ENCODE measurements at places on chromosomes 2 and 18.
A peak's percentile ranks its signal among the peaks of the same experiment; 100 is the strongest.

DNA sequence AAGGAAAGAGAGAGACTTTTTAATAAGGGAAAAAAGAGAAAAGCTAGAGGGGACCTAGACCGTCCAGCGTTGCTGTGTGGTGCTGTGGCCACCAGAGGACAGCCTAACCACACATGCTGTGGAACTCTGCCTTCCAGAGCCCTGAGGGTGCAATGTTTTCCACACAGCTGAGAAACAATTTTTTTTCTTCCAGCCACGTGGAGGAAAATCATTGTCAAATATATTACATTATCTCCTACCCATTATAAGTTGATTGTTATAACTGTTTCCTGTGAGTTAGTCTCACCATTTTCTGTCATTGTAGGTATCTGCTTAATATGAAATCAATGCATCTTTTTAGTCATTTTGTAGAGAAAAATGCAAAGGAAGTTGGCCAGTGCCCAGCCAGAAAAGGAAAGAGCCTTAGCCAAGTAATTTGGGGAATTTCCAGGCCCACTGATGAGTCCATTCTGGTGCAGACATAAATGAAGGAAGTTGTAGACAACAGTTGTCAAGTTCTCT lies 5.9 kb upstream of the MRPL19 start:
- peak; percentile 18 for DNase-seq

- no peak for DNase-seq
Observed at GRCh38 chr18:6401687-6402086, 13.0 kb downstream of the L3MBTL4 start.

DNA sequence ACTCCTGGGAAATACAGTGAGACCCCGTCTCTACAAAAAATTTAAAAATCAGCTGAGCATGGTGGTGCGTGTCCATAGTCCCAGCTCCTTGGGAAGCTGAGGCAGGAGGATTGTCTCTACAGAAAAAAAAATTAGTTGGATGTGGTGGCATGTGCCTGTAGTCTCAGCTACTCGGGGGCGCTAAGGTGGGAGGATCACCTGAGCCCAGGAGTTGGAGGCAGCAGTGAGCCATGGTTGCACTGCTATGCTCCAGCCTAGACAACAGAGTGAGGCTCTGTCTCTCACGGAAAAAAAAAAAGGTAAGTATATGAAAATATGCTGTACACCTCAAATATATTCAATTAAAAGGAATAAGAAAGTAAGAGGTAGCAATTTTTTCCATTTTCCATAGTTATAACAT lies 92.5 kb upstream of the TGIF1 start:
- no peak for DNase-seq

DNA sequence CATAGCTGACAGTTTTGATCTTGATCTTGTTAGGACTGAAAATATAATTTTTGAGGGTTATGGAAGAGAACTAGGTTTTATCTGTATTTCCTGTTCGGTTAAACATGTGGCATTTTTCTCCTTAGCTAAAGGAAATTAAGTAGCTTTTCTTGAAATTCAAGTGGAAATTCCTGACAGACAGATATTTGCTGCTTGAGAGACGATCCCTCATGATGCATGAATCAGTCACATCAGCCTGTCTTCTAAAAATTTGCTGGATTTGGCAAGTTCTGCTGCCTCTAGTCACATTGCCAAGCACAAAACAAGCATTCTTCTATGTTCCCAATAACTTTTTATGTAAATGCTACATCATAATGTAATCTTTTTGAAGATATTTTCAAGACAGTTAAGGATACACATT lies 201.8 kb upstream of the ATP5MC3 start:
- no peak for DNase-seq

DNA sequence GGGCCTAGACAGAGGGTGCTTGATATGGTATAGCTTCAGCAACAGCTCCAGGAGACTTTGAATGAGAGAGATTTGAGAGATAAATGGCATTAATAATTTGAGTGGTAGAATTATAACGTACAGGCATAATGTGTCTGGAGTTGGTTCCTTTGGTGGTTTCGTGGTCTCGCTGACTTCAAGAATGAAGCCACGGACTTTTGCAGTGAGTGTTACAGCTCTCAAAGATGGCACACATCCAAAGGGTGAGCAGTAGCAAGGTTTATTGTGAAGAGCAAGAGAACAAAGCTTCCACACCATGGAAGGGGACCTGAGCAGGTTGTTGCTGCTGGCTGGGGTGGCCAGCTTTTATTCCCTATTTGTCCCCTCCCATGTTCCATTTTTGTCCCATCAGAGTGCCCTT lies 23.1 kb downstream of the PDCD1 start:
- DNase-seq, result no peak

DNA sequence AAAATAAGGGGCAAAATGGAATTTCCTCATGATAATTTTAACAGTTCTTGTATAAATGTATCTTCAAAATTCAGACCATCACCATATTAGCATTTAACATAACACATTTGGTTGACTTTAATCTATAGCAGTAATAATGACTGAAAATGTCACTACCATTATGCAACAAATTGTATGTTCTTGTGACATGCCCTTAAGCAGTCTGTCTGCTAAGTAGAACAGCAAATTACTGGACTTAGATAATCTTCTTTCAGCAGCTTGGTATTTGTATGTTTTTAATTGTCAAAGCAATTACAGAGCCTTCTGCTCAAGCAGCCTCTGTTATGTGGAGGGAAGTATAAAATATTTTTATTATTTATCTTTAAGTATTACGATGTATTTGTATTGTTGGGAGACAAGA lies 214.3 kb upstream of the NXPH2 start:
- no peak for DNase-seq

- no peak for DNase-seq
Observed at GRCh38 chr2:152430876-152431275, 95.9 kb downstream of the FMNL2 start.

GRCh38 chr18:43961722-43962121 lies 684.4 kb upstream of the SYT4 start:
- DNase-seq, result no peak

DNA sequence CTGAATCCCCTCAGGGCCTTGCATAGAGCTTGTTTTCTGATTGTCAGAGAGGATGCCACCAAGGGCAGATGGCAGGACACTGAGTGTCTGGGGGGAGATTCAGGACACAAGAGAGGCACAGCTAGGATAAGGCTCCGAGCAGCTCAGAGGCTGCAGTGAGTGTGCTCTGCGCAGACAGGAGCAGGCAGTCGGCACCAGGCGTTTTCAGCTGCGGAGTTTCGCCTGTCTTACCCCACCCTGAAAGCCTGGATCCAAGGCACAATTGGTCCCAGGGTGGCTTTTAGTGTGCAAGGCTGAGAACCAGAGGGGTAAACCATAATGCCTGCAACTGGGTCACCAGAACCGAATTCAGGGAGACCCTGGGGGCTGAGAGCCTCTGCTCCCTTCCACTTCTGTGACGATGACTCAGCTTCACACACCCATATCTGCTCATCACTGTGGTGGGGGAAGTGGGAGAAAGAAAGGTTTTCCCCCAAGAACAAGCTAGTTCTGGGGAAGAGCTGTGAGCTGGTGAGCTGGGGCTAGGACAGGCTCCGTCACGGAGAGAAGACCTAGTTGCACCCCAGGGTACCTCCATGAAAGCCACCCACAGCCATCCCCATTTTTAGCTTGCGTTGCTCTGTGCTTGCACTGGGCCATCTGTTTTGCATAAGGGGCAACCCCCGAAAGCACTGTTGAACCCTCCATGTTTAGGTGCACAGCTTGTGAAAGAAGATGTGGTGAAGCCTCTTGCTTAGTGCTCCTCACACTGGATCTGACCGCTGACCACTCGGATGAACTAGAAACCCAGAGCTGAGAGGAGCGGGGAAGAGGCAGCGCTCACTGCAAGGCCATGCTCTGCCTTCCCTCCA lies 173.7 kb downstream of the CELF4 start:
- no peak for DNase-seq

DNA sequence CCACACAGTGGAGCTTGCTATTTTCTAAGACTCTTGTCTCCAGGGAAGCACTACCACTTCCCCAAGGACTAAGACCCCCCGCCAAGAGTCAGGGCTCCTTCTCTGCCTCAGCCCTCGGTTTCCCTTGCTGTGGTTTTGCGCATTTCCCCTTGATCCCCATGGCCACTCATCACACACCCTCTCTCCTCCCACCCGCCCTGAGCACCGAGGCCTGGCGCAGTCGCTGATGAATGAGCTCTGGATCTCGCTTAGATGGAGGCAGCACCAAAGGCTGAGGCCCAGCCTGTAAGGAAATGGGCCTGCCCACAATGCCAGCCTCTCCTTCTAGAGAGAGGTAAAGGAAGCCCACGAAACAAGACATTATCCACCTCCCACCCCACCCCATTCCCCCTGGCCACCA lies 96.9 kb downstream of the TNS1 start:
- no peak for DNase-seq

DNA sequence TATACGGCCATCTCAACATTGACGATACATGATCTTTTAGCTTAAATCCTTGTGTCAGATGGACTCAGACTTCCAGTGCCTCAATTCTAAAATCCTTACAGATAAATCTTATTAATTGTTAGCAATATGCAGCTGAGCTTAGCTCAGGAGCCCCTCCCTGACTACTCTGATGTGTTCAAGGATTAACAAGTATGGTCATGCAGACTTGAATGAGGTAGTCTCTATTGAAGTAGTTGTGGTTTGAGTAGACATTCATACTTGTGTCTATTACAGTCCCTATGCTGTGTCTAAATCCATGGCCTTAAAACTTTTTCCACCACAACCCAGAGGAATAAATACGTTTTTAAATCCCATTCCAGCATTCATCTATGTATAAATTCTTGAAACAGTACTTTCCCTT lies 119.5 kb downstream of the NUP35 start:
- no peak for DNase-seq

DNA sequence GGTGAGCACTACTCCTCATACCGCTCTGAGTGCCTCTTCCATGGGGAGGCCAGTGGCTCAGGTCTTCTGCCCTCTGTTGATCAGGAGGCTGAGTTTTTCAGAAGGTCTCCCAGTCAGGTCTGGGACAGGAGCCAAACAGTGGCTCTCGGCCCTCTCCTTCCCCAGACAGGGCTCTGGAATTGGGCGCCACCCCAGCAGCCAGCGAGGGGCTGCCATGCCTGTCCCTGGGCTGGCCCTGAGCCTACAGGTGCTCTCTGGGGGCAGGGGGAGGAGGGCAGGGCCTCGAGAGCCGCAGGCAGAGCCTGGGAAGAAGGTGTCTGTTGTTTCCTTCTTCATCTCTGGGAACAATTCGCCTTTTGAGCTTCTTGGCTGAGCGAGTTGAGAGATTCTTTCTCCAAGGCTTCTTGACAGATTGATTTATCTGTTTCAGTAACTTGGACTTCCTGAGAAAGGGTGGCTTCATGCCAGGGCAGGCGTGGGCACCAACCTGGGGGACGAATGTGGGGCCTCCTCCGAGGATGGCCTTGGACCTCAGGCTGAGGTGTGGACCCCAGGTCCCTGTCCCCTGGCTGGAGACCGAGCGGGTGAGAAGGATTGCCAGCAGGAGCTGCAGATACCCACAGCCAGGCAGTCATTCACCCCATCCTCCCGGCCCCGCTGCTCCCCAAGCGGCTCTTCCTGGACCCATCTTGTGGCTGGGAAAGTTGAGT lies 64.7 kb upstream of the GLI2 start:
- no peak for DNase-seq

DNA sequence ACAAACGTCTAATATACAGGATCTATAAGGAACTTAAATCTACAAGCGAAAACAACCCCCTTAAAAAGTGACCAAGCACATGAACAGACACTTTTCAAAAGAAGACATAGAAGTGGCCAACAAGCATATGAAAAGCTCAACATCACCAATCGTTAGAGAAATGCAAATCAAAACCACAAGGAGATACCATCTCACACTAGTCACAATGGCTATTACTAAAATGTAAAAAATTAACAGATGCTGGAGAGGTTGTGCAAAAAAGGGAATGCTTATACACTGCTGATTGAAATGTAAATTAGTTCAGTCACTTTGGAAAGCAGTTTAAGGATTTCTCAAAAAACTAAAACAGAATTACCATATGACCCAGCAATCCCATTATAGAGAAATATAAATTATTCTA lies 1148.5 kb upstream of the FAM98A start:
- no peak for DNase-seq

GRCh38 chr2:118291251-118291880 lies 203.1 kb downstream of the INSIG2 start:
- no peak for DNase-seq

DNA sequence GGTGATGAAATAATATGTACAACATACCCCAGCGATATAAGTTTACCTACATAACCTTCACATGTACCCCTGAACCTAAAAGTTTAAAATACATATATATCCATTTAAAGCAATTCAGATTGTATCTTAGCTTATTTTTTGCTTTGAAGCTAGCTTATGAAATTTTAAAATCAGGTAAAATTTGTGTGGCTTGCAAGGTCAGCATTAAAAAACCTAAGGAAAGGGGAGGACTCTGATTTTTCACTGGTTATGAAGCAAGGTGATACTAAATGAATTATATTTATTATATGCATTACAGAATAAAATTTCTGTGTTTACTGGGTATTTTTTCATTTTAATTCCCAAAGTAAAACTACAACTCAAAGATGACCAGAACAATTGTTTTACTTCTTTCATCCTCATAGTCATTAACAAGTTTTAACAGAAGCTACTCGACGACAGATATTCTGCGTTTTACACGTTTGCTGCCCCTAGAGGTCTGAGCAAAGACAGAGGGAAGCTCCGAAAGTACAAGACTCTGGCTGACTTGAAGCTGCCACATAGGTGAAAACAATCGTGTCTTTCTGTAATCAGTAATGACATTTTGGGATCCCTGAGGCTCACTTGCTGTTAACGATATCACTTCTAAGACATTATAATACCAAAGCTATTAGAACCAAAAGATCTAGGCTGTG lies 17.1 kb downstream of the PKP4 start:
- no peak for DNase-seq

DNA sequence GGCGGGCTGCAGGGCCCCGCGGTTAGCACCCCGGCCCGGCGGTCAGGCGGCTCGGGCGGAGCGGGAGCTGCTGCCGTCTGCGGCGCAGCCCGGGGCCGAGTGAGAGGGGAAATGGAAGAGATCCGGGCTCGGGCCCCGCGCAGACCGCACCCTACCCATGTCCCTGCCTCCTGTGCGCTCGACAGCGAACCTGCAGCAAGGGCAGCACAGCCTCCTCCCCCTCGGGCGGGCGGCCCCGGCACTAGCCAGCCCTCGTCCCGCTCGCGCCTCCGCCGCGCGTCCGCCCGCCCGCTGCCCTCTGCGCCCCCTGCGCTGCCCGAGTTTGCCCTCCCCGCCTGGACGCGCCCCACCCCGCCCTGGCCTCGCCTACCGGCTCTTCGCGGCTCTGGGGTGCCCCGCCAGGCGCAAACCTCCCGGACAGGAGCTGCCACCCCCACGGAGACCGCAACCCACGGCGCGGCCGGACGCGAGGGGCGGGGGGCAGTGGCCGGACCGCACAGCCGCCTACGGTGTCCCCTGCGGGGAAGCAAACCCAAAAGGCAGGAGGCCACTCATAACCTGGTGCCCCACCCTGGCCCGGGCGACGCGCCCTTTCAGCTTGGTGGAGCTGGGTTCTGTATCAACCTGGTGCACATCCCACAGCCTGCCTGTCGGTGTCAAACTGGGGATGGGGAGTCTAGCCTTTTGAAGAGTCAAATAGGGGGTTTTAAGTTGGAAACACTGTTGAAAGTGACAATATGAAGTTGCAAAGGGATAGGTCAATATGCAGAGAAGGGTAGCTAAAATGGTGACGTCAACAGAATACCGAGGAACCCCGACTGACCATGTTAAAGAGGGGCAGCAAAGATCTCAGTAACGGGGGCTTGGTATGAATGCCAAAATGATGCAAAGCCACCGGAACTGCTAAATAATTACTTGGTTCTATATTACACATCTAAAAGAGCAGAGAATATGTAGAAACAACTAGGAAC lies at the start of gene IHH:
IHH (minus strand) TSS at position 101 of the 971 bp plus-strand sequence. CDS start 454 bp downstream, outside the sequence.
- DNase-seq, result no peak

- no peak for DNase-seq
Observed at GRCh38 chr2:73780237-73780582, 307 bp upstream of the DUSP11 start.

- no peak for DNase-seq
Observed at GRCh38 chr2:234399451-234400246, 97.2 kb downstream of the ARL4C start.
